ENCODE measurements at places on chromosomes 3 and 15. TPM values are rescaled to one million over a fixed set of nuclear protein-coding genes. Genes with fewer than 3 reads are reported as not detected.

DNA sequence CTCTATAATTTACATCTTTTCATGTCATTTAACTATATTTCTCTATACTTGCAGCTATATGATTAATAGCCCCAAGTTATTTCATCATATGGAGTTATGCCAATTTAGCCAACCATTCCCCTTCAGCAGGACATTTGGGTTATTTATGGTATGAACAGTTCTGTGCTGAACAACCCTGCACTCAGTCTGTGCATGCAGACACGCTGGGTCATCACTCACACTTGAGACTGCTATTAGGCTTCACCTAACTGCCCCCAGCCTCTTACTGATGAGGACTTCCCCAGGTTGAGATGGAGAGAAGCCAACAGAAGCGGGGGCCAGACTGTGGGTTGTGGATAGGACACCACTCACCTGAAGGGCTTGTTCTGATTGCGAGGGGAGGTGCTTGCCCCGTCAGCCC, 7.3 kb downstream of the TADA3 start:
- H3K4me3 ChIP-seq: no peak overlapping the region
- H3K27me3 ChIP-seq: no peaks in the 10 kb centered on the region
- no peak overlapping the region for H3K27ac ChIP-seq
- peaks cover 32% of the 10 kb centered on the region for H3K4me1 ChIP-seq
- peaks cover 72% of the 10 kb centered on the region for H3K36me3 ChIP-seq

DNA sequence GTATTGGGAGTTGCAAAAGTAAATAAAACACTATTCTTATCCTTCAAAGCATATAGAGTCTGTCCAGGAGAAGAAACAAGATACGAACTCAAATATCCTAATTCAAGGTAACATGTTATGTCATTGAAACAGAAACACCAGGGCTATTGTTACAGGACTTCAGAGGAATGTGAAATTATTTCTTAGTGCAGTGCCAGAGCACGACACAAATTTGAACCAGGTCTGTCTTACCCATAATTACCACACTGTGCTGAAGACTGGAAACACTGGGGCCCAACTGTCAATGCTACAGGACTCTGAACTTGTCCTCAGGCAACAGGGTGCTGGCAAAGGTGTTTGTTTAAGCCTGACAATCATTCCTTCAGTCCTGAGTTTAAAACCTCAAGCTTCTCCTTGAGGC, 633.6 kb upstream of the UBE2E2 start:
- H3K4me1 ChIP-seq: no peaks in the 10 kb centered on the region
- no peak overlapping the region for H3K4me3 ChIP-seq

GRCh38 chr3:65557899-65558564, 480.7 kb downstream of the MAGI1 start:
- H3K4me3 ChIP-seq: no peak overlapping the region
- H3K27me3 ChIP-seq: no peaks in the 10 kb centered on the region
- H3K36me3 ChIP-seq: no peaks in the 10 kb centered on the region

- no peaks in the 10 kb centered on the region for H3K36me3 ChIP-seq
- H3K4me3 ChIP-seq: no peak overlapping the region
- peak overlapping the region; percentile 45 for H3K27ac ChIP-seq
- no peak for DNase-seq
- H3K27me3 ChIP-seq: no peaks in the 10 kb centered on the region
- H3K4me1 ChIP-seq: peaks cover 96% of the 10 kb centered on the region
Measured at GRCh38 chr15:40100947-40101905, 7.5 kb downstream of the BMF start.

GRCh38 chr3:94024385-94024784, 4.0 kb downstream of the STX19 start:
- H3K4me3 ChIP-seq: no peak overlapping the region
- no peaks in the 10 kb centered on the region for H3K36me3 ChIP-seq
- H3K27ac ChIP-seq: peak overlapping the region; percentile 55

DNA sequence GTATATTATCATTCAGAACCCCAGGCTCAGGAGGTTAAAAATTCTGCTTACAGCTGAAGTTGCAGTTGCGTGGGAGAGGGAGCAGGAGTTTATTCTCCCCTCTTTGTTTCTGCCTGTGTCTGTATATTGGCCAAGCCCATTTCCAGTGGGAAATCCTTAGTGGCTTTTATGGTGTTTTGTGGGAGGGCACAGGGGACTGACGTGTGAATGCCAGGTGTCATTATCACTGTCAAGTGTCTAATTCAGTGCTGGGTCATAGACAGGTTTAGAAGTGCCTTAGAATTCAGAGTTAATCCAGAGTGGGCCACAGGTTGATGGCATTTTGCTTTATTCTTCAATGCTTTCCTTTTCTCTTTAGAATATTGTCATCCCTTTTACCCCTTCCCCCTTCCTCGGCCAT, 33.4 kb downstream of the SLCO3A1 start:
- no peak overlapping the region for H3K27ac ChIP-seq
- no peak overlapping the region for H3K4me3 ChIP-seq
- H3K4me1 ChIP-seq: no peaks in the 10 kb centered on the region
- DNase-seq: no peak

DNA sequence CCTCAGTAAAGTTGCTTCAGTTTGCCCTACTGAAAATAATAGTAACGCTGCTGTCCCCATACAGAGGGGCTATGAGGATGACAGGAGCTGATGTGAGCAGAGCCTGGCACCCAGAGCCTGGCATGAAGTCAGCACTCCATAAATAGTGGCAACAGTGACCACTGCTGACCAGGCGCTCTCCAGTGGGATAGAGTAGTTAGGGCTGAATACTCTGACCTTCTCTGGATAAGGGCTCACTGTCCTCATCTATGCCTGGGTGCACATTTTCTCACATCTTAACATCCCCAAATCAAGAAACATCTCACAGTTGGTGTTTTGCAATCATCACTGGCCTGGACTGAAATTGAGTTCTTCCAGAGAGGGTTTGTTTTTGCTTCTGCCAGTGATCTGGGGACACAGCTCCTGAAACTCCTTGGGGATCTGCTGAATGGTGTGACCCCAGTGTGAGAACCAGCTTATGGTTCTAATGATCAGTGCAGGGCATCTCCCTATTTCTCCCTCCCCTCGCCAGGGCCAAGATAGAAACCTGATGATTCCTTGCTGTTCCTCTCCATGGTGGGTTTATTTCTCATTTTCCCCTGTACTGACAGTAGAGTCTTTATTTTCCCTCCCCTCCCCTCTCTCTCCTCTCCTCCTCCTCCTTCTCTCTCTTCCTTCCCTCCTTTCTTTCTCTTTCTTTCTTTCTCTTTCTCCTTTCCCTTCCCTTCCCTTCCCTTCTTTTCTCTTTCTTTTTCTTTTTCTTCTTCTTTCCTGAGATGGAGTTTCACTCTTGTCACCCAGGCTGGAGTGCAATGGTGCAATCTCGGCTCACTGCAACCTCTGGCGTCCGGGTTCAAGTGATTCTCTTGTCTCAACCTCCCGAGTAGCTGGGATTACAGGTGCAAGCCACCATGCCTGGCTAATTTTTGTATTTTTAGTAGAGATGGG, 3.5 kb upstream of the PCSK6 start:
- H3K36me3 ChIP-seq: no peaks in the 10 kb centered on the region
- H3K4me1 ChIP-seq: no peaks in the 10 kb centered on the region
- H3K27ac ChIP-seq: no peak overlapping the region
- peaks cover 6% of the 10 kb centered on the region for H3K27me3 ChIP-seq

DNA sequence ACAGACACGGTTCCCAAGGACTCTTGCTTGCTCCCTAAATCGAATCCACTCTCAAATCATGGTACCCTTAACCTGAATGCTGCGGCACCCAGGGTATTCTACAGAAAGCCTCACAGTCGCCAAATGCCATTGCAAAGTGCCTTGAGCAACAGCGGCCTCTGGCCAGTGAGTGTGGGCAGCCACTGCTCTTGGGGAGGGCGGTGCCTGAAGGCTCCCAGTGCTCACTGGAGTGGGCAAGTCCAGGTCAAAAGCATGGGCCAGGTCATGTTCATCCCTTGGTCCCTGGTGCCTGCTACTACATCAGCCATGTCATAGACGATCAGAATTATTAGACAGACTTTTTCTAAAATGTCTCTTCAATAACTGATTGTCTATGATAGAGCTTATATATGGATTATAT, 82.5 kb downstream of the ADAMTS17 start:
- no peaks in the 10 kb centered on the region for H3K4me1 ChIP-seq
- H3K27ac ChIP-seq: no peak overlapping the region
- no peak for DNase-seq
- no peaks in the 10 kb centered on the region for H3K27me3 ChIP-seq
- no peak overlapping the region for H3K4me3 ChIP-seq

DNA sequence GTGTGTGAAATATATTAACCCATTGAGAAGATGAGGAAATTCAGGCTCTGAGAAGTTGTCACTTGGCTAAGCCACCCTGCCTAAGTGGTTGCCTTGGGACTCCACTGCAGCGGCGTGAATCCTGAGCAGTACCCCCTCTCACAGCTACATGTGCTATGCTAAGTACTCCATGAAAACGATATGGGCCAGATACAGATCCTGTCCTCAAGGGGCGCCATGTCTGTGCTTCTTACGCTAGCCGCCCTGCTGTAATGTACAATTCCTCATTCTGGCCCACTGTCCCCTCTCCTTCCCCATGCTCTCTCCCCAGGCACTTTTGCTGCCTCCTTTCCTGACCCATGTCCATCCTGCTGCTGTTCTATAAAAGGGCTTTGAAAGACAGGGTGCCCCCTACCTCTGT, 140.3 kb downstream of the FEZF2 start:
- H3K4me3 ChIP-seq: no peak overlapping the region
- no peaks in the 10 kb centered on the region for H3K36me3 ChIP-seq
- no peaks in the 10 kb centered on the region for H3K27me3 ChIP-seq

Gene GOLGA8J
- 0.27 TPM for polyA plus RNA-seq

Gene PDCD6IP
- polyA plus RNA-seq: 66.0 TPM
